ENCODE measurements at places on chromosomes 3 and 15.

GRCh38 chr3:115423170-115423569 lies 200.1 kb upstream of the GAP43 start:
- no peak for DNase-seq

GRCh38 chr15:74892931-74893330 lies 3.1 kb downstream of the MPI start:
- DNase-seq = no peak

- no peak for DNase-seq
These were observed 69.5 kb downstream of the ATP1B3 start for GRCh38 chr3:141945726-141946485.

DNA sequence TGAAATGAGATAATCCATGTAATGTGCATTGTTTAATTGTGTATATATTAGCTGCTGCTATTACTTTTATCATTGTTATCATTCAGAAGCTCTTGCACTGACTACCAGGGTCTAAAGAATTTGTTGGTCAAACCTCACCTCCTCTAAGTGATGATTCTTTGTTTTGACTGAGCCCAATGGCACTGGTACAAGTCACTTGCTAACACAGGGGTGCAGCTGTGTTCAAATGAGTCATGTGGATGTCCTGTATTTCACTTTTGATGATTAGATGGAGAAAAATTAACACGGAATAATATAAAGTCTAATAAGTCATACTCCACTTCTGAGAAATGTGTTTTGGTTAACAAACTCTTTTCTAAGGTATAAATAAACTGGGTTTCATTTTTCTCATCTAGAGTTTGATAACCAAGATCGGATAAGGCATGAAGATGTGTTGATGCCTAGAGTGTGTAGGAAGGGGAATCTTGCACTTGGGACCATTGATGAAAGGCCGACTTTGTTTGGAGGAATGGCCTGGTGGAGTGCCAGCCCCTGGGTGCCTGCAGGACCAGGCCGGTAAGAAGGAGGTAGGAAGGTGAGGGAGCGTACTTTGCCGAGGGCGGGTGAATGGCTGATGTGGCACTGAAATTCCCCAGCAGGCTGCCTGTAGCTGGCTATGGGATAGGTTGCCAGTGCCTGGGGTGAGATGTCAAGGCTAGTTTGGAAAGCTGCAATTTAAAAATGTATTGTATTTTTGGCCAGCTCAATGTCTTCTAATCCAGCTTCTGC lies 244.7 kb upstream of the ZPLD1 start:
- no peak for DNase-seq

- no peak for DNase-seq
These were observed 506.3 kb downstream of the SHQ1 start for GRCh38 chr3:72341920-72342319.

DNA sequence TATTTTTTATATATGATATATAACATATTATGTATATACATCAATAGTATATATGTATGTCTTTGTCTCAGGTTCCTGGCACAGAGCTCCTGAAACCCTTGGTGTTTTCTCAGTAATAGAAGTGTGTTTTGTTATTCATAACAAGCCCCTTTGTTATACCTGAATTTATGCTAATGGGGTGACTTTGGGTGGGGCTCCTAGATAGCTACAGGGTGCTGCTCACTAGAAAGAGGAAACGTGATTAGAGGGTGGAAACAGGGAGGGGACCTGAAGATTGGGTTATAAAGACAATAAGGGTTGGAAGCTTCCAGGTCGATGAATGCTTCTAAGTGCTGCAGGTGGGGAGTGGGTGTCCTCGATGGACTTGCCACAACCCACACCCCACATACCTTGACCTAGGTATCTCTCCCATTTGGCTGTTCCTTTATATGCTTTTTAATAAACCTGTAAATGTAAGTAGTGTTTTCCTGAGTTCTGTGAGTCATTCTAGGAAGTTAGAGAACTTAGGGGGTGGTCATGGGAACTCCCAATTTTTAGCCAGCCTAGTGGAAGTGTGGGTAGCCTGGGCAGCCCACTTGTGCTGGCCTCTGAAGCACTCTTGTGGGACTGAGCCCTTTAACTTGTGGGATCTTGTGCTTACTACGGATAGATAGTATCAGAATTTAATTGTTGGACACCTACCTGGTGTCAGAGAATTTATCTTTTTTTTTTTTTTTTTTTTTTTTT lies 36.9 kb upstream of the C15orf39 start:
- no peak for DNase-seq

DNA sequence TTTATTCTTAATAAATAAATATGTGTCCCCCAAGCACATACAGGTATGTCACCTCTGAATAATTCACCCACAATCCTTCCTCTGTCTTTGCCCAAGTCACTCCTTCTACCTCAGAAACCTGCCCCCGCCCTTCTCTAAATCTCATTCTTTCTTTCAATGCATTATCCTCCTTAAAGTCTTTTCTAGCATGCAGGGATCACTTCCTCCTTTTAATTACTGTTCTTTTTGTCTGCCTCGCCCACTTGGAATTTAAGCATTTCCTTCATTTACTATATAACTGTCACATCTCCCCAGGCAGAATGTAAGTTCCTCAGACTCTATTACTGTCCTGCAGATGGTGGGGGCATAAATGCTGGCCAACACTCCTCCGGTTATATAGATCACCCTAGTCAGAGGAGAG lies 7.8 kb downstream of the CCDC80 start:
- DNase-seq = no peak

DNA sequence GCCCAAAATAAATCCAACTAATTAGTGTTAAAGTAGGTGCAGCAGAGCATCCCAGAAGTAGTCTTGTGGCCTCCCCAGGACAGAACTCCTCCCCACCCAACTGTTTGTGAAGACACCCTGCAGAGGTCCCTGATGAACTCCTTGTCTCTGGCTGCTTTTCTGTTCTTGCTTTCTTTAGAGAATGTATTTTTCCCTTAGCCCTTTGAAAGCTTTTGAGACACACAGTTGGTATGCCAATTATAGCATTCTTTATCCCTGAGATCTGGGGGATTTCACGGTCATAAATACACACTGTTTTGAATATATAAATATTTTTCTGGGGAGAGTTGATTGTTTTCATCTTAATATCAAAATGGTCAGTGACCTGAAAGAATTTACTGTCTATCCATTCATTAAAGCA lies 9.8 kb downstream of the TFG start:
- no peak for DNase-seq

- DNase-seq = no peak
These were observed 62.3 kb downstream of the MCTP2 start for GRCh38 chr15:94293411-94294402.

DNA sequence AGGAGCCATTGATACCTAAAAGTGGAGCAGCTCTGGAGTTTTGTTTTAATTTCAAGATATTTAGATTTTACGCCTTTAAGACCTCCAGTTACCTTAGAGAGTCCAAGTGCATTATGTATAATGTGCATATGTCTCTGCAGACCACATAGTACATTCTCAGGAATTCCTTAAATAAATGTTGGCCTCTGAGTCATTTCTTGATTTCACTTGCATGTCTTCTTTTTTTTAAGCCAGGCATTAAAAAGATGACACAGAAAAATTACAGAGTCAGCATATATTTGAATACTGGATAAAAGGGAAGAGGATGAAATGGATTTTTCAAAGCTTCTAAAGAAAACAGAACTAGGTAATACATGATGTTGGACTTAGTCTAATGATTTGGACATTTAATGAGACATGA lies 125.2 kb downstream of the TMCO5A start:
- DNase-seq = no peak

DNA sequence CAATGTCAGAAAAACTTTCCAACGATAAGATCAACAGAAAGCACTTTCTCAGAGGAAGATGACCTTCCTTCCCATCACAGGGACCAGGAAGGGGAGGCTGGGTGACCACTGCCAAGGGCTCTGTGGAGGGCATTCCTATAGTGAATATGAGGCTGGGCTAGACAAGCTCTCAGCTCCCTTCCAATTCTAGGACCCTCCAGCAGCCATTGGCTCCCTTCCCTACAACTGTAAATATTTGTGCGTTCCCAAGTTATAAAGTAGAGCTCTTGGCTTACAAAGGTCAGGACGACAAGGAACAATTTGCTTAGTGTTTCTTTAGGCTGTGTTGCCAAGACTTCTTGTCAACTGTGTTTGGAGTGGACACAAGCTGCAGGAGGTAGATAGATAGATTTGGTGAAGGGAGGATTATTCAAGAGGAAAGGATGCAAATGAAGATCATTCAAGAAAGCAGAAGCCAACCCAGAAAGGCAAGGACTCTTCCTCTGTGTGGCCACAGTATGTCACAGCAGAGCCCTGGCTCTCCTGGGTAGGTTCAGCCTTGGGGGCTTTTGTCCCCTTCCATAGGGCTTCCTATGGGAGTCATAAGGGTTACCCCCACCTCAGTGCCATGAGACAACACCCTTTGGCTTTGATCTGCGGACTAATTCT lies 223.6 kb upstream of the TLE3 start:
- DNase-seq = no peak

- DNase-seq = no peak
These were observed 42.2 kb downstream of the DMXL2 start for GRCh38 chr15:51580385-51580784.

GRCh38 chr15:69272891-69273290 lies 25.8 kb upstream of the PAQR5 start:
- DNase-seq = no peak

DNA sequence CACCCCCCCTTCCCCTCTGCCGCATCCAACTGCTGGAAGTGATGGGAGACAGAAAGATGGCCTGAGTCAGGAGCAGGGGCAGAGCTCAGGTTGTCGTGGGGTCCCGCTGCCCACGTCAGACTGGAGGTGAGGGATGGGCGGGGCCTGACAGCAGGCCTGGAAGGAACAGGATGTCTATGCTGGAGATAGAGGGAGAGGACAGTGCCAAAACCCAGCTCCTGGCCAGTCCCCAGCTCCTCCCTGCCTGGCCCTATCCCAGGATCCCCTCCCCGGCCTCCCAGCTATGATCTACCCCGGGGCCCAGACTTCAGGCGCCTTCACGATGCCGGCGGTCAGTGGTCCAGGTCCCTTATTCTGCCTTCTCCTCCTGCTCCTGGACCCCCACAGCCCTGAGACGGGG lies at the start of gene LMAN1L:
LMAN1L (plus strand) TSS at position 303 of the 400 bp plus-strand sequence; CDS start at position 323, 20 bp downstream.
- DNase-seq = no peak

DNA sequence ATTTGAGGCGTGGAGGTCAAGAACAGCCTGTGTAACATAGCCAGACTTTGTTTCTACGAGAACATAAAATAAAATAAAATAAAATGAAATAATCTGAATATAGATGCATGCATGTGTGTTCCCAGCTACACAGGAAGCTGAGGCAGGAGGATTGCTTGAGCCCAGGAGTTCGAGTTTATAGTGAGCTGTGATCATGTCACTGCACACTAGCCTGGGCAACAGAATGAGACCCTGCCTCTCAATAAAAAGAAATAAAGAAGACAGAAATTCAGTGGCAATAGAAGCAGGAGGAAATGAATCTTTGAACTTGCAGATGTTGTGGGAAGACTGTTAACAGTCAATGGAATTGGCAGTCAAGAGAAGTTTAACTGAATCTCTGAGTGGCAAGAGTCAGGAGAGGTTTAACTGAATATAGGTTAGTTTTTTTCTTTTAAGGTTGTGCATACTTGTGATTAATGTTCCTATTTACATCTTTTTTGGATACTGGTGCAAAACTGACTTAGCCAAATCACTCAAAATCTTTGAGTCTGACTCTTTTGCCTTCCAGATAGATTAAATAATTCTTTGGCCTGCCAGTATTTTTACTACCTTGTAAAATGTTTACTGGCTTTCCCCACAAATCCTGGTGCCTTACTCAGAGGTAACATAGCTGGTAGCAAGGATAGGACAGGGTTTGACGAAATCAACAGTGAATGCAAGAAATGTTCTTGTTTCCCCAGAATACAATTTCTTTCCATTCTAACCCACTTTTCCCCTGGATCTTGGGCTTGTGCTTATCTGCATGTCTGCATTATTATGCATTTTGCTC lies 361.4 kb downstream of the PDCD6IP start:
- no peak for DNase-seq

DNA sequence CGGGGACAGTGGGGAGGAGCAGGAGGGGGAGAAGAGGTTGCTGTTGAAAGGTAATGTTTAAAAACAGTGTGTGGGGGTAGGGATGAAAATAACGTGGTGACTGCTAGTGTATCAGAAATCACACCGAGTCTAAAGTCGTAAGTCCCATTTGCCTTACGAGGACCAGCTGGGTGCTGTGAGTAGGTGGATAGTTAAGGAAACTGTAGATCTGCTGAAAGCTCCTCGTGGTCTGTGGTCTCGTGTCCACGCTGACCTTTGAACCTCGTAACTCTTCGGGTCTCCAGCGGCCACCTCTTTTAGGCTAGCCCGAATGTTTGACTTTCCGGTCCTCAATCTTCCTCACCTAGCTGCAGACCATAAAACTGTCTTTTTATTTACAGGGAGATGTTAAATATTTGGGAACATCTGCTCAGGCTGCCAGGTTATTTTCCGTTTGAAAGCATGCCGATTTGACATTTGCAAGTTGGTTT lies 29.3 kb upstream of the ST3GAL6 start:
- no peak for DNase-seq

DNA sequence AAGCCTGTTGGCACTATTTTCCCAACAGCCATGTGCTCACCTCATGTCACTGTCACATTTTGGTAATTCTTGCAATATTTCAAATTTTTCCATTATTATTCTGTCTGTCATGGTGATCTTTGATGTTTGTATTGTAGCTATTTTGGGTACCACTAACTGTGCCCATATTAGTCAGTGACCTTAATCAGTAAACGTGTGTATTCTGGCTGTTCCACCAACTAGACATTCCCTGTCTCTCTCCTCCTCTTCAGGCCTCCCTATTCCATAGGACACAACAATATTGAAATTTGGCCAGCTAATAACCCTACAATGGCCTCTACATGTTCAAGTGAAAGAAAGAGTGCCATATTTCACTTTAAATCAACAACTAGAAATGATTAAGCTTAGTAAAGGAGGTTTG lies 88.6 kb downstream of the OPA1 start:
- DNase-seq = no peak

- no peak for DNase-seq
These were observed 8.0 kb downstream of the MAP2K5 start for GRCh38 chr15:67550522-67550921.

GRCh38 chr3:77835921-77836320 lies 796.0 kb downstream of the ROBO2 start:
- no peak for DNase-seq

DNA sequence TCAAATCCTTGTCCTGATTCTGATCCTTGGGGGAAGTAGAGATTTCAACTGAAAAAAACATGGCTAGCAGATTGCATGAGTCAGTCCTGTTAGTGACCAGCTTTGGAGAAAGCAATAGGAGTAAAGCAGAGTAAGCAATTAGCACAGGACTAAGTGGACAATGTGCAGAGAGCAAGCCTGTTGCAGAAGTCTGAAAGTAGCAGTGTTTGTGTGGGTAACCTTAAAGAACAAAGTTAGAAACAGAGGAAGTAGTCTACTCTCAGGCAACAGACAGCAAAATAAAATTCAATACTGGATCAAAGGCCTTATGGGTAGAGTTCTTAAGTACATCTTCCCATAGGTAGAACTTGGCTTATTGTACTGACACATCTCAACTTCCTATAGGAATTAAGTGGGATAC lies 916.8 kb downstream of the CADM2 start:
- DNase-seq = no peak
